ENCODE measurements at places on chromosomes 2 and 18. TPM values are rescaled to one million over a fixed set of nuclear protein-coding genes. Genes with fewer than 3 reads are reported as not detected.

DNA sequence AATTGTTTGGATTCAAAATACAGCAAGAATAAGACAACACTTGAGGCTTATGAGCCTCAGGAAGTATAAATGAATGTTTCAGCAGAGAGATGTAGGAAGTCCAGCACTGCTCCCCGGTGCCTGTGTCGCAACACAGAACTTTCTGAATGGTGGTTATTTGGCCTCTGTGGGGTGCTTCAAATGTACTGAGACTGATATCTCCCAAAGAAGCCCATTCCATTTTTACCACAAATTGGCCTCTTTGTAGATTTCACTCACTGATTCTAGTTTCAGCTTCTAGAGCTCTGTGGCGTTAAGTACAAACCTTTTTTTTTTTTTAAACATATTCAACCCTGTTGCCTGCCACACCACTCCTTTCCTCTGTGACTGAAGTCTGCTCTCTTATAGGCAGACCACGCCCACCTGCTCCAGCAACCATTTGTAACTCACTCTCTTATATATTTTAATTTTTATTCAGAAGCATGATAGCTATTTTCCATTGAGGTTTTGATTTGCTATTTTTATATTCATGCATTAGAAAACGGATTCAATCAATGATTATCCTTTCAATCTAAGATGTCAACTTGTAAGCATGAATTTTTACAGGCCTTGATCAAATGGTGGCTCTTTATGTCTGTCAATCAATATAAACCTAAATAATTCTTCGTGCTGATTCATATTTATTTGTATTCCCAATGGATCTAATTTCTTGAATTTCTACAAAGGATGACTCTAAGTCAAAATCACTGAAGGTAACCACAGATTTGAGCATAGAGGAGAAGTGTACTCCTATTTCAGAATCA lies 277.1 kb upstream of the CCDC68 start:
- no peak for DNase-seq

DNA sequence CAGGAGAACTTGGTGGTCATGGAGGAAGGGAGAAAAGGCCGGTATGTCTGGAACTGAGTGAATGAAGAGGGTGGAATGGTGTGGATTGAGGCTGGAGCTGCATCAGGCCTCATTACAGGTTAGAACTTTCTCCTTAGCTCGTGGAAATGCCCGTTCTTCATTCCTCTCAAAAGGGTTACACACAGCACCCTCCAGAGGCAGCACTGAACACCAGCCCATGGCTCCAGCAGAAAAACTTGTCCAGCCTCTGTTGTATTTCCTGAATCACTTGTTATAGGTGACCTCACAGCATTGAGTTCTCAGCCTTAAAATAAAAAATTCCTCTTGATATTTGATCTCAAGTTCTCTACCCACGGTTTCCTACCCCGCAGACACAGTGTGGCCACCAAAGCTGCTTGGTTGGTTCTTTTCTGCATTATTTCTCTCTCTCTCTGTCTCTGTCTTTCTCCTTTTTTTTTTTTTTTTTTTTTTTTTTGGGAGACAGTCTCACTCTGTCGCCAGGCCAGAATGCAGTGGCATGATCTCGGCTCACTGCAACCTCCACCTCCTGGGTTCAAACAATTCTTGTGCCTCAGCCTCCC lies 89.6 kb downstream of the ITGB1BP1 start:
- DNase-seq: no peak

DNA sequence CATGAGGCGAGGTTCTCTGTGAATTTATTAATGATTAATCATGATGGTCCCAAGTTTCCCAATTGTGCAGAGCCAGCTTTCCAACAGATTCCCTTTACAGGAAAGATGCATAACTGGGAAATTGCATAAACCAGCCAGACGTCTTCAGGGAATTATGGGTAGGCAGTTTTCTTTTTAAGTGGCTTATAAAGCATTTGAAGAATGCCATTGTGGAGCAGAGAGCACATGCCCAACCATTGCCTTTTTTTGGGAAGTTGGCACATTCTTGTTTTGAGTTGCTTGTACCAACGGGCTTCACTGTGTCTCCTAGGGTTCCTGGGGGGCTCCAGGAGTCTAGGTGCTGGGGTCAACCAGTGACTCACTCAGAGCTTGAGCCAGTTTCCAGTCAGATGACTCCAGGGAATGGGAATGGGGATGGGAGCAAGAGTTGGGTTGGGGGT lies 231.7 kb upstream of the FOSL2 start:
- no peak for DNase-seq

DNA sequence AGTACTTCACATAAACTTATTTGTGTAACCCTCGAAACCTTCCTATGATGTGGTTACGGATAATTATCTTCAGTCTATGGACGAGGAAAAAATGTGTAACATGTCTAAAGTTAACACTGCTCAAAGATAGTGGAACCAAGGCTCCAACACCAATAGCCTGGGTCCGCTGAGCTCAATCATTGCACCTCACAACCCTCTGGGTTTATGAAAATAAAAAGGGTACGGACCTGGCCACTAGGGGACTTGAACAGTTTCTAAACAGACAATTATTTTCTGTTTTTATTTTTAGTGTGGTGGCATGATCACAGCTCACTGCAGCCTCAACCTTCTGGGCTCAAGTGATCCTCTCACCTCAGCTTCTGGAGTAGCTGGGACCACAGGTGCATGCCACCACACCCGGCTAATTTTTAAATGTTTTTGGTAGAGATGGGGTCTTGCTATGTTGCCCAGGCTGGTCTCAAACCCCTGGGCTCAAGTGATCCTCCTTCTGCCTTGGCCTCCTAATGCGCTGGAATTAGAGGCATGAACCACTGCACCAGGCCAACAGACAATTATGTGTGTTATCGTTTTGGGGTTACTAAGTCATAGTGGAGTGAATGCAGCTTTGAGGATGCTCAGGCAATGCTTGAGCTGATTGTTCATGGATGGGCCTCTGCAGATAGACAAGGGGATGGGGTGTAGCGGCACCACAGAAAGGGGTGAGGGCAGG lies 10.1 kb downstream of the CASP8 start:
- DNase-seq: no peak

DNA sequence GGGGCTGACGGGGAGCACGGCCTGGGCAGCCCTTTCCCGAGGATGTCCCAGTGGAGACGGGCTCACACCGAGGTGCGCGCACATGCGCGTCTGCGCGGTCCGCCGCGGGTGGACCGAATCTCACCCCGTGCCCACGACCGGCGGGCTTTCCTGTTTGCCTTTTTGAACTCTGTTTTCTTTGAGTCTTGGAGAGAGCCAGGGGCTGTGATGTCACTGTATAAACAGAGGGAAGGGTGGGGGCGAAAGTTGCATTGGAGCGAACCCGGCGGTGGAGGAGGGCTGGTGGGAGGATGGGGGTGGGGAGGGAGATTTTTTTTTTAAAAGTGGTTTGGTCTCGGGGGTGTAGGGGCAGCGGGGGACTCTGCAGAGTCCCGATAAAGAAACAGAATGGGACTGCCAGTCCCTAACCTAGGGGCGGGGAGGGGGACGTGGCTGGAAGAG lies 141.2 kb upstream of the CTAGE1 start:
- DNase-seq: no peak

DNA sequence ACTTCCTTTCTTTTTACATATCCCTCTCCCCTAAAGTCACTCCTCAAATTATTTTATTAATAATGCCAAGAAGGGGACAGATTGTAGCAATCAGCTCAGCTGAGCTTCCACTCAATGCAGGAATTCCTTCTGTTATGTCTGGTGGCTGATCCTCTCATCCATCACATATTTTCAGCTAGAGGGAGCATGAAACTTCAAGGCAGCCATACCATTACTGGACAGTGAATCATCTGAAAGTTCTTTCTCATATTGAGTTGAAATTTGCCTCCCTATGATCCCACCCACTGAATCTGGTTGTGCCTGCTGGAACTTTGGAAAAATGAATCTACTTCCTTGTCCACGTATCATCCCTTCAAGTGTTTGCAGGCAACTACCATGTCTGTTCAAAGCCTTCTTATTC lies 11.2 kb downstream of the ZNF385B start:
- DNase-seq: no peak

GRCh38 chr2:101464841-101465240 lies 10.1 kb downstream of the RFX8 start:
- no peak for DNase-seq

DNA sequence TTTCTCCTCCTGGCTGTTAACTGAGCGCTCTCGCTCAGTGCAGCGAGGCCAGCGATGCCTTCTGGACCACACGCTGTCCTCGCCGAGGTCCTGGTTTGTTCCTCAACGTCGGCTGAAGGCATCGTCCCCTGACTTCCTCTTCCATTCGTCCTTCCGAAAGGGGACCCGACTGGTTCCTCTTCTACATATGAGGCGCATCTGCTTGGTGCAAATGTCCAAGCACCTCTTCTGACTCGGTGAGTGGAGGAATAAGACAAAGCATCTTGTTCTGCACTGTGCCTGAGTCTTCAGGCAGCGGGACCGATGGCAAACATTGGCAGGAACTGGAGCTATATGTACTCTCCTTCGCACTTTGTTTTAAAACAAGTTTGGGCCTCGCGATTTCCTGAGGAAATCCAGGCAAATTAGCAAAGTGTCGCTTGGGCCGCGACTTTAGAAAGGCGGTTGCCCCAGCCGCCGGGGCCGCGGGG lies 621 bp upstream of the KCNS3 start:
- DNase-seq: no peak

- no peak for DNase-seq
Measured at GRCh38 chr2:64913357-64913869, 75.8 kb upstream of the SLC1A4 start.

DNA sequence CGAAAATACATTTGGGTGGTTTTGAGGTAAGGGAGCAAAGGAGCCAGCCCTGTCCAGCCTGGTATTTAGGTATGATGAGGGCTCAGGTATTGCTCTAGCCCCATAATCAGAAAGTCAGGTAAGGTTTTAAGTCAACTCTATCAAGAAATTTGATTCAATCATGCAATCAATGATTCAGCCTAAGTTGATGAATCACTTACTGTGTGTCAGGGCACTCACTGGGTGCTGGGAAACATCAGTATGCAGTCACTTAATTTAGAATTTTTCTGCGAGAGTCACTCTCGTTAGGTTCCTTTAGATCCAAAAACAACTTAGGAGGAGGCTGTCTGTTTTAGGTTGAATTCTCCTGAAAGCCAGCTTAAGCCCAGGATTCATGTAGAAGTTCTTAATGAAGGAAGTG lies 17.7 kb upstream of the SERPINB2 start:
- DNase-seq: no peak

DNA sequence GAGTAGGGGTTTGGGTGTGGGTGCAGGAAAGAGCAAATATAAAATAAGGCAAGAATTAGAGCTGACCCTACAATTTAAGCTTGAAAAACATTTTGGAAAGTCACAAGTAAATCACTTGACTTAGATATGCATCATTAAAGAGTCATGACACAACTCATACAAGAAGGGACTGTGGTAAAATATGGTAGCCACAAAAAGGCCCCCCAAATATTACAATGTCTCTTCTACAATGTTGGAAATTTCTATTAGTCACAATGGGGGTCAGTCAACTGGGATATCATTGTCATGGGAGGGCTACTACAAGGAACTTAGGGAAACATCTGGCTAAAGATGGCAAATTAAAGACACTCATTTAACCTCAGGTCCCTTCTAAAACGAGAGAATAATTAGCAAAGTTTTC lies 15.7 kb upstream of the SERPINB2 start:
- no peak for DNase-seq

- DNase-seq: no peak
Measured at GRCh38 chr2:74891136-74891764, 57.3 kb downstream of the HK2 start.

GRCh38 chr2:65960953-65961352 lies 474.0 kb upstream of the MEIS1 start:
- no peak for DNase-seq

DNA sequence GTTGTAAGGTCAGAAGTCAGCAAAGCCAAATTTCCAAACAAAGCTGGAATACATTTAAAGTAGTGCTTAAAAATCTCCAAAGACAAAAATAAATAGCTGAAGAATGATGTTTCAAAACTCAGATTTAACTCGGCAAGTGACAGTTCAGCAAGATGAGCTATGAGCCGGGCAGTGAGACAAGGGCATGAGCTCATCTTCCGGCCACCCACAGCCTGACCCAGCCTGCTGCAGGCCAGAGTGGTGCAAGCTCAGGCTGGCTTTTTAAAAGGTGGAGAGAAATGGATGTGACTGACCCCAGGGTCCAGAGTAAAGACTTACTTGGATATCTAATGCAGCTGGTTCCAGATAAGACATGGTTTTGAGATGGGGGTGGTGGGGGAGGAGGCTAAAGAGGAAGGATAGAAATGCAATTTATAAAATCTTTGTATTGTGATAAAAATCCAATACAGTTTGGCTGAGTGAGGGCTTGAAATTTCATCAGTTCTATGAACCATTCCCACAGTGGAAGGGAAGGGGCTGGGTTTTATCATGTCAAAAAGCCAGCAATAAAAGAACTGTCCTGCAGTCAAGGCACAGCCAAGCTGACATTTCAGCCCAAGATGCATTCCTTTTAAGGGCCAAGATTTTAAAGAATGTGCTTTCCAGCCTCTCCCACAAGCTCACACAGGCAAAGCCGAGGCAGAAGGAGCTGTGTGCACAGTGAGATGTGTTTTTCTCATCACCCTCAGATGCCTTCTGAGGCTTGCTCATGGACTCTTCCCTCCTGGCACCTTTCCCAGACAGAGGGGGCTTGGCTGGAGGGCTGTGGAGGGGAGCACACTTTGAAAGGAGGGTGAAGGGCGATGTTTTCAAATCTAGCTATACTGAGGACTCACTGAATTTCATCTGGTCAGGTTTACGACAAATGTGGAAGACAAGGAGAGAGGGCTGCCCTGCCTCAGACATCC lies 97.9 kb upstream of the KLHL29 start:
- no peak for DNase-seq

DNA sequence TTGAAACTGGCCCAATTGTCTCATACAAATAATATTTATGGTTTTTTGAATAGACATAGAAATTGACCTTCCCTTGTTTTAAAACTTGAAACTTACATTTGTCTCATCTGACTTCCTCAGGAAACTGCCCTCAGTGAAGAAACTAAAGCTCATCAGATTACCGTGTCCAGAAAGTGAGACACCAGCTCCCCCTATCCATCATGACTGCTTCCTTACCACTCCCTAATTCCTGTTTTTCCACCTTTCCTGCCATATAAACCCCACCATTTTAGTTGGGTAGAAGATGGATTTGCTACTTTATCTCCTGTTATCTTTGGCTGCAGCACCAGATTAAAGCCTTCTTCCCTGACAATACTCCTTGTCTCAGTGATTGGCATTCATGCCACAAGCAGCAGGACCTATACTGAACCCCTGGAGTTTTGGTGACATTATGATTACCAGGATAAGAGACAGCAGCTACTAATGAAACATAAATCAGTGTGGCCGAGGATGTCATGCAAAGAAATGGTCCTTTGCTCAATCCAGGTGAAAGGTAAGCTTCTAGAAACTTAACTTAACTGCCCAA lies 1627.6 kb upstream of the ZEB2 start:
- no peak for DNase-seq

The PAIP2B gene
- total RNA-seq: 3.7 TPM

The GALNT14 gene
- 1.2 TPM for total RNA-seq

The TXNDC2 gene
- not detected for total RNA-seq

The SRD5A2 gene
- total RNA-seq: not detected

The EVX2 gene
- total RNA-seq: not detected

The STAT1 gene
- total RNA-seq: 510 TPM

The ABCA12 gene
- total RNA-seq: not detected

The RBKS gene
- 12.1 TPM for total RNA-seq

The FBXO41 gene
- total RNA-seq: 16.0 TPM

The CNNM3 gene
- 18.8 TPM for total RNA-seq

The OBSL1 gene
- 1.9 TPM for total RNA-seq

The NEUROD1 gene
- not detected for total RNA-seq

The COL4A3 gene
- total RNA-seq: not detected
